Skeletal muscle tissue (tissue), 5 donors: ENCODE measurements at places on chromosomes 4 and X. TPM values are rescaled to one million over a fixed set of nuclear protein-coding genes. Genes with fewer than 3 reads are reported as not detected.

SLC25A14 gene
- 5.7 TPM for total RNA-seq

DKK2 gene
- total RNA-seq: 28.2 TPM

PAGE2 gene
- not detected for total RNA-seq

MAP9 gene
- total RNA-seq: 1.0 TPM

PAGE4 gene
- total RNA-seq: not detected
